ENCODE measurements at places on chromosomes 2 and 18.

DNA sequence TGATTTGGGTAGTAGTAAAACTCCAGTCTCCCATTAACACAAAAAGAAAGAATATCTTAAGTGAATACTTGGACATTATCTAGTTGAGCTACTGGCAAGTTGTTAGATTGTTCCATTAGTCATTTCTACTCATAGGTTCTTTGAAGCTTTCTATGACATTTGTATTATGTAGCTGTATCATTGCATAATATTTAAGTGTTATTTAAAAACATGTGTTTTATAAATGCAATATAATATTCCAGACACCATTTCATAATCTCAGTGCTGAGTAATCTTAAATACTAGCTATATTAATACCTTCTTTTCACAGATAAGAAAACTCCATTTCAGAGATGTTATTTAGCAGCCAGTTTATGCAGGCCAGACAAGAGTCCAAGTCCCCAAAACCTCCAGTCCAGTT is 271.9 kb downstream of the NCKAP5 start:
- no peak for DNase-seq

DNA sequence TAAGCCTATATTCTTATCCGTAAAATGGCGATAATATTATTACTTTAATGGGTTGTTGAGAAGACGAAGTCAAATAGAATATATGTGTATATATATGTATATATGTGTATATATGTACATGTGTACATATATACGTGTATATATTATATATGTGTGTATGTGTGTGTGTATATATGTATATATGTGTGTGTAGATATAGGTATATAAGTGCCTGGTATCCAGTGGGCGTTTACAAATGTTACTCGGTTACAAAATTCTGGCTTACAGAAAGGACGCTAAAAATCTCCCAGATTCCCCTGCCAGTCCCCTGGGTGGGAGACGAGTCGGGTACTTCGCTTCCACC is 295 bp upstream of the MTX2 start:
- DNase-seq = no peak

- no peak for DNase-seq
These were observed 677 bp upstream of the COPS9 start for GRCh38 chr2:240136671-240137292.

- no peak for DNase-seq
These were observed 6.2 kb downstream of the STRN start for GRCh38 chr2:36960005-36960675.

DNA sequence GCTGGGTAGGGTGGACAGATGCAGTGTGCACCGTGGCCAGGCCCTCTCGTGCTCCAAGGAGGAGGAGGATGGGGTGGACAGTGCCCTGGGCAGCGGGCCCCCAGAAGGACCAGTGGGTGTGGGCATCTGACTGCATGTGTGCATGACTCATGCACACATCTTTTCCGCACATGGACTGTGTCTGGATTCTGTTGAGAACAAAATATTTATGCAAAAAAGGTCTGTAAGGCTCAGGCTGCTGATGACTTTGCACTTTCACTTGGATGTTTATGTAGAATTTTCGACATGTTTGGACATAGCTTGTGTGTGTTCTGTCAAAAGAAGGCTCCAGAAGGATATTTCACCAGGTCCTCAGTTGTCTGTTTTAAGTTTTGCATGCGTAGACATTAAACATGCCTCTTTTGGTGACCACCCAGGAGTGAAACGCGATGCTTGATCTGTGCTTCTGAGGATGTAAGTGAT is 45.6 kb downstream of the MTCL1 start:
- DNase-seq = no peak

DNA sequence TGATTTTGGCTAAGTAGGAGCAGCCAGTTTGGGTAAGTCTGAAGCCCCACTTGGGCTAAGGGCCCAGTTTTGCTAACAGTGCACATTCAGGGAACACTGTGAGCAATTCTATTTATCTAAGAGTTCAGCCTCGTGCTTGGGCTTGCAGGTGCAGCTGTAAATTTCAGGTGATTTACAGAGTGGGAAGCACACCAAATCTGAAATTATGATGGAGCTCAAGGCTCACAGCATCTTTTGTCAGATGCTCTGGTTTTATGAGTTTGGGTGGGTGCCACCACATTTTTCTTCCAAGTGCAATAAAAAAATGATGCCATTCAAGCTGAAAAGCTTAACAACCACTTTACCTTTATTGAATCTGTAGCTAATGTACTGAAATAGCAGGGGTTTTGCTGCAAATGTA is 671.2 kb downstream of the LRRTM4 start:
- DNase-seq = no peak

- no peak for DNase-seq
These were observed 533.1 kb upstream of the CHAC2 start for GRCh38 chr2:53234548-53234903.

DNA sequence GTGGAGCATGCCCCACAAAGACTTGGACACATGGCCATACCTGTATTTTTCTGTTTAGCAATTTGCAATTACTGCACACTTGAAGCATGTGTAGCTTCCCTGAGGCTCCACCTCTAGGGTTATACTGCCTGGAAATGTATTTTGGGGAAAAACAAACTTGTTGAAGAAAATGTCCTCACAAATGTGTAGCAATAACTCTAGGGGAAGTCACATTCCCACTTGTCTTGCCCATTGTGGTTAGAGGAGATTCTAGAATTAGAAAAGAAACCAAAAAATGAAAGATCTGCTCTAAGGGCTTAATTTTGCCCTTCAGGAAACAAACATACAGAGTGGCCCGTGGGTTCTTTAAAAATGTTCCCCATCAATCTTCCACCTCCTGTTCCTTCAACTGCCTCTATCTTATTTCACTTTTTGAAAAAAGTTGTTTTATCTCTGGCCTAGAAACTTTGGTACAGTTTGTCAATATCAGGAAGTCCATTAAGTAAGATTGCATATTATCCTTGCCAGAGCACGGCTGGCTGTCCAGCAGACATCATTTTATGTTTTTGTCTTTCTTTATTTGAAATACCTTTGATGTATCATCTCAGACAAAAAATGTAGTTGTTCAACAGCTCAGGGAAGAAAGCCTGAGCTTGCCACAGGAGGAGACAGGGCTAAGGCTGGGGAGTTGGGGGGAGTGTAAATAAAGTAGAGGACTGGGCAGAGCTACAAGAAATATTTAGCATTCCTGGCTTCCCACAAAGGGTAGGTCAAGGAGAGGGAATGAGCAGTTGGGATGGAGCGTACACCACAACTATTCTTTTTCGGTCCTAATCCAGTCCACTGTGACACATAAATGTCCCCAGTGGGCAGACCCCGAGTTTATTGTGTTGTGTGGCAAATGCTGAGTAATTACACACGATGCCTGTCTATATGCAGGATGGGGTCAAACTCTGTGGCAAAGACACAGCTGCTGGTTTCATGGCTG is 96.8 kb upstream of the CDC42EP3 start:
- no peak for DNase-seq

Data from T-cell (primary cell).